ENCODE measurements at places on chromosomes 16 and 17.

- DNase-seq = no peak
Measured at GRCh38 chr16:12587170-12587569, 216.5 kb downstream of the CPPED1 start.

GRCh38 chr17:62110923-62111484 is 45.9 kb upstream of the MED13 start:
- no peak for DNase-seq

DNA sequence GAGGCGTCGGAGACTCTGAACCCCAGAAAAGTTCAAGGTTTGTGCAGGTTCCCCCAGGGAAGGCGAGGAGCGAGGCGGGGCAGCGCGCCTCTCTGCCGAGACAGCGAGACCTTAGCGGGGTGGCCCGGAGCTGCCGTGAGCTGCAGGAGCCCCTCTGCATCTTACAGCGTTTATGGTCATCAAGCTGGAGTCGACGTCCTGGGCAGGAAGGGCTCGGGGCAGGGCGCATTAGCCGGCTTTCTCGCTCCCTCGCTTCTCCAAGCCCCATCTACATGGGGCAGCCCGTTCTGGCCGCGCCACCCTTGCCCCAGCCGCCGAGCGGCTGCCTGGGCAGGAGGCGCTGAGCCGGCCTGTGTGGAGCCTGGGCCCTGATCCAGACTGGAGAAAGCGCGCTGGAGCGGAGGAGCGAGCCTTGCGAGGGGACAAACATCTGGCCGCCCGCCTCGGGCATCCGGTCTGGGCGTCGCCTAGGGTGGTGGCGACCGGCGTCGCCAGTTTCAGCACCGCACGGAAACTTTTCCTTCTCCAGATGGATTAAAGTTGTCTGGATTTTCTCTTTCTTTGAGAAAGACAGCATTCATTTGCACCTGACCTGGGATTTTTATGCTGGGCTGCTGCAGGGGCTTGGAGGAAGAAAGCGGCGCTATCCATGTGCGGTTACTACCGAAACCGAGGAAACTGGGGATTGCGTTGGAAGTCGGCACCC is 750 bp downstream of the TMEM132E start:
- DNase-seq = no peak

DNA sequence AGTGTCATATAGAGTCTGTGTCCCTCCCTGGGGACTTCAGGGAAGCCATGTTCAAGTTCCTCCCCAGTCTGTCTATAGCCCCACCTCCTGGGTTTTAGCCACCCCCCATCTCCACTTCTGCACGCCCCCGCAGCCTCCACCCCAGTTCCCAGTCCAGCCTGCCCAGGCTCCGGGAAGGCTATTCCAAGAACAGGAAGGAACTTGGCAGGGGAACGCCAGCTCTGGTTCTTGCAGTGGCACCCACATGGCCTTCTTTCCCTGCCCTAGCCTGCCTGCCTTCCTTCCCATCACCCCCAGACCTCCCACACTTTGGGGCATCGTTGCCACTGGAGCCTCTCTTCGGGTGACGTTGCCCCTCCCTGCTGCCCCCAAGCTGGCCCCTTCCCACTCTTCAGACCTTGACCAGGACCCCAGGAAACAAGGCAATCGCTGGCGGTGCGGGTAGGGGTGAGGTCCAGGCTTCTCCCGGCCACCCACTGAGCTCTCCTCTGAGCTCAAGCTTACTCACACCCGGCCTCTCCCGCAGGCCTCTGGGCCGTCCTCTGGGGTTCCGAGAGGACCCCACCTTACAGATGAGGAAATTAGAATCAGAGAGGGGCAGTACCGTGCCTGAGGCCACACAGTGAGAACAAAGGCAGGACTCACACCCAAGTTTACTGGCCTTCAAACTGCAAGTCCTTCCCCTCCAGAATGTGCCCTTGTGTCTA is 9.2 kb upstream of the CES4A start:
- no peak for DNase-seq

GRCh38 chr17:7329997-7330637 is 982 bp upstream of the NEURL4 start:
- peak; percentile 81 for DNase-seq

DNA sequence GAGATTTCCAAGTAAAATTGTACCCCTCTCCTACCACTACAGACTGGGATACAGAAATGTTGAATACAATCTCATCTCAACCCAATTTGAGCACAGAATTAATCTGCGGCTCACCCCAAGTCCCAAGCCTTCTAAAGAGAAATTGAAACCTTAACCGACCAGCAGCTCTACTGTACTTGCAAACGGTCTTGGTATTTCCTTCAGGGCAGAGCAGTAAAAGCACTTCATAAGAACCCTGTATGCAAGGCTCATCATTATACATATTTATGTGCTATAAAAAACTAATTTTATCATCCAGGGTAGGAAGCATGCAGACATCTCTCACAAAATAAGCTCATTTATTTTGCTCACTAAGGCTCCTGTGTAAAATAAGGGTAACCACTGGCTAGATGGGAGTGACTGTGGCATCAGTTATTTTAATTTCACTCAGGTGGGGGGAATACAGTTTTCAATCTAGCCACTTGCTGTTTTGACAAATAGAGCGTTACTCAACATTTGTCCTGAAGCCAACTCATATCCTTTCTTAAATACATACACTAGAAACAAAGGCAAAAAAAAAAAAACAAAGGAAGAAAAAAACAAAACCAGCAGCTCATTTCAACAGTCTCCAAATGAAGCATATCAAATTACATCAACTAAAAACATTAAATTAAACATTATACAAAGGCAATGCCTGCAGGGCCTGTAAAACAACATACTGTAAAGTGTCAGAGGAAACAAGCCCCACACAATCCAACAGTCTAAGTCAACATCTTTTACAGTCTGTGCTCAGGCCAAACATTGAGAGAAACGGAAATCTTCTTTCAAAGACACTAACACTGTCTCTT is 65.0 kb downstream of the PARN start:
- no peak for DNase-seq

- no peak for DNase-seq
Measured at GRCh38 chr16:47916266-47916665, 239.5 kb downstream of the ABCC12 start.

GRCh38 chr17:66980896-66981295 is 16.4 kb downstream of the CACNG4 start:
- no peak for DNase-seq

Data from fibroblast of upper back skin (primary cell).